ENCODE measurements at places on chromosomes 2 and 18.

- DNase-seq: no peak
These were observed 751.3 kb downstream of the SOCS6 start for GRCh38 chr18:71040161-71040560.

- DNase-seq: no peak
These were observed 181.7 kb upstream of the SH3BP4 start for GRCh38 chr2:234770031-234770506.

DNA sequence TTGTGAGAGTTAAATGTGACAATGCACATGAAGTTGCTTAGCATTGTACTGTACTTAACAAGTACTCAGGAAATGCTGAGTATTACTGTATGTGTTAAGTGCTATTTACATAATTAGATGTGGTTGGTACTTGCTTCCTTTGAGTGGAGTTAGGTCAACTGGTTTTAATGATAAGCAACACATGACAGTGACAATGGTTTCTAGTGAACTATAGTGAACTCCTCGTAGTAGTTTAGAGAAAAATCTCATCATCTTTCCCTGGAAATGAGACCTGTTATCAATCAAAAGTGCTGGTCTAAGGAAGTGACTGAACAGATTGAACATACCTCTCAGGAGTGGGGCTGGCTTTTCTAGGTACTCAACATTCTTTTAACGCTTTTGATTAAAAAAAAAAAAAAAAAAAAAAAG, 29.2 kb upstream of the ZDBF2 start:
- no peak for DNase-seq

DNA sequence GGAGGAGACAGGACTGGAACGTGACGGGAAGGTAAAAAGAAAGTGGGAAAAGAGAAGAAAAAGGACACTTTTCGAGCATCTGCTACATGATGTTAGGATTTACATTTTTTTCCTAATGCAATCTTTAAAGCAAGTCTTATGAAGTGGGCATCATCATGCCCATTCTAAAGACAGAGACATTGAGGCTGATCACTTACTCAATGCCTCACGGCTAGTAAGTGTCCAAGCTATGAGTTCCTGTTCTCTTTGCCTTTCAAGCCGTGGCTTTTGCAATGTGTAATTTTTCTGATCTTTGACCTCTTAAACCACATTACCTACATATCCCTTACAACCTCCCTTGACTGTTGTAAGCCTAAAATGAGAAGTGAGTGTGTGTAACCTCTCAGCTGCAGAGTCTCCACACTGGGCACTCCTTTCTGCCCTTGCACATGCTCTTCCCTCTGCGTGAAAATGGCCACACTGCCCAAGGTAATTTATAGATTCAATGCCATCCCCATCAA, 649.2 kb downstream of the RNF144A start:
- no peak for DNase-seq

GRCh38 chr2:19545507-19545906, 187.1 kb upstream of the OSR1 start:
- DNase-seq: no peak

DNA sequence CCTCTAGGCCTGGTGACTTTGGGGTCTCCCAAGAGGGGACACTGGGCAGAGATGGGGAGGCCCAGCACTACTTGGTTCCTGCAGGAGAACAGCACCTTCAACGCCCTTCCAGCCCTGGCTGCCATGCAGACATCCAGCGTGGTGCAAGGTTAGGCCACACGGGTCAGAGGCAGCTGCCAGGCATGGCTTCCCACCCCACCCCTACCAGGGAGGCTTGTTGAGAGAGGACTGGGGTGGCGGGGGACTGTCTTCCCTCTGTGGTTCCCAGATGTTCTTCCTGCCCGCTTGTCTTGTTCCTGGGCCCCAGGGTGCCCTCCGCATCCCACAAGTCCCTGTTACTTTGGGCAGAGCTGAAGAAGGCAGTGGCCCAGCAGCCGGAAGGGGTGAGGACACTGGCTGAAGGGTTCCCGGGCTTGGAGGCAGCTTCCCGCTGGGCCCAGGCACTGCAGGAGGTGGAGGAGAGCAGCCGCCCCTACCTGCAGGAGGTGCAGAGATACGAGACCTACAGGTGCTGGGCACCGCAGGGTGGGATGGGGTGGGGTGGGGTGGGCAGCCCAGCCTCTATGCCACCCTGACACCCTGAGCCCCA, 4.5 kb downstream of the PROM2 start:
- DNase-seq: no peak

- DNase-seq: no peak
These were observed 23.5 kb downstream of the B3GNT7 start for GRCh38 chr2:231418820-231419640.

DNA sequence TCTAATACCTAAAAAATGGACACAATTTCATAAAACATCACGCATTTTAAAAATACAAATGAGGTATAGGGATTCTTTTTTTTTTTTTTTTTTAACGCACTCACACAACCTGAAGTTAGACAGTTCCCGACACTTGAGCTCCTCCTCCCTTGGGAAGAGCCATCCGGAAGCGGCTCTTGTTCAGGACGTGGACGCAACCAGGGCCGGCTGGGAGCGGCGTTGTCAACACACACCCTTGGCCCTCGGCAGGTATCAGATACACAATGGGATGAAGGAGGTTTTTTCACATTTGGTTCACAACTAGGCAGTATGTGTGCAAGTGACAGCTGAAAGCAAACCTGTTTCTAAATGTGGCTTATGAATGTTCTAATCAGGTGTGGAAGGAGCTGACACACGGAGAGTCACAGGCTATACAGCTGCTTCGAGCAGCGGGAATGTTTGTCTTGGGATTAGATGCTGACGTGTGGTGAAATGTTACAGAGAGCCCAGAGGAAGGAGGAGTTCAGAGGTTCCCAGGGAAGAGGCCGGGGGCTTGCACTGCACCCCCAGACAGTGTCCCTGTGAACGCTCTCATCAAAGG, 111.1 kb downstream of the PXDN start:
- no peak for DNase-seq

- DNase-seq: no peak
These were observed 64.6 kb downstream of the TMEM17 start for GRCh38 chr2:62441421-62441820.

DNA sequence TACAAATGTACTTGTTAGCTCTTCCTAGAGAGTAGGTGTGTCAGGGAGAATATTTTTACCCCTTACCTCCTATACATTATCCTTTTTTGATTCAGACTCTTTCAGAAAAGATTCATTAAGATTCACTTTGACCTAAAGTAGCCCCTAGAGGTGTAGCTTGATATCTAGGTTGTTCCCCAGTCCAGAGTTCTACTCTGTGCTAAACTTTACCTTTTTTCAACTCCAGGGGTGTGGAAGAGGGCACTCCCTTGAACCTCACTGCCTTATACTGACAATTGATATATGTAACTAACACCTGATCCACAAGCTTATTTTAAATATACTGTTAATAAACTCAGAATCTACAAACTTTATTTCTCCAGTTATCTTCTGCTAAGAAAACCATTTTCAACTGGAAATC, 30.0 kb downstream of the AFTPH start:
- no peak for DNase-seq

- no peak for DNase-seq
These were observed 3.9 kb downstream of the HEATR5B start for GRCh38 chr2:37080266-37080665.

All from stimulated activated effector memory CD8-positive, alpha-beta T cell treated with anti-CD3 and anti-CD28 coated beads, Interleukin-12 subunit alpha, Interleukin-12 subunit beta, amount 100 ng/mL, for 72 hours (primary cell).